ENCODE measurements at places on chromosomes 2 and 18.

- DNase-seq = no peak
These were observed 6.2 kb downstream of the DNAJB2 start for GRCh38 chr2:219285373-219285735.

- no peak for DNase-seq
These were observed 144.7 kb upstream of the STK17B start for GRCh38 chr2:196316050-196316430.

DNA sequence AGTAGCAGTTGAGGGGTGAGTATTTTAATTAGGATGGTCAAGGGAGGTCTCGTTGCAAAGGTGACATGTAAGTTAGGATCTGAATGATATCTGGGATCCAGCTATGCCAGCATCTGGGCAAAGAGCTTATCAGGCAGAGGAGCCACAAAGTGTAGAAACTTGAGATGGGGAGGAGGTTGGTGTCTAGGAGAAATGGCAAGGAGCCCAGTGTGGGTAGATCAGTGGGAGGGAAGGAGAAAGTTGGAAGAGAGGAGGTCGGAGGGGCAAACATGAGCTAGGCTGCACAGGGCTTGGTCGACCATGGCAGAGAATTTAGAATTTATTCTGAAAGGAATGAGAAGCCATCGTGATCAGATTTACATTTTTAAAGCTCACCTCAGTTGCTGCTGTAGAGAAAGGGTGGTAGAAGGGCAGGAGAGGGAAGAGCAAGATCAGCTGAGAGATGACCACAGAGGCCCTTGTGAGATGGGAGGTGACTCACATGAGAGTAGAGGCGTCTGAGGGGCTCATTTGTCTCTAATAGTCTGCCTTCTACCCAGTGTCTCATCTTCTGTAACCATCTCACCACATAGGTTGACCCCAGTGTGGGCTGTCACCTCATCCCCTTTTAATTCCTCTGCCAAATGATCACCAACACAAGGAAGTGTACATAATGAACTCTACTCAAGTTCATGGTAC, 170.0 kb downstream of the ETAA1 start:
- DNase-seq = no peak

DNA sequence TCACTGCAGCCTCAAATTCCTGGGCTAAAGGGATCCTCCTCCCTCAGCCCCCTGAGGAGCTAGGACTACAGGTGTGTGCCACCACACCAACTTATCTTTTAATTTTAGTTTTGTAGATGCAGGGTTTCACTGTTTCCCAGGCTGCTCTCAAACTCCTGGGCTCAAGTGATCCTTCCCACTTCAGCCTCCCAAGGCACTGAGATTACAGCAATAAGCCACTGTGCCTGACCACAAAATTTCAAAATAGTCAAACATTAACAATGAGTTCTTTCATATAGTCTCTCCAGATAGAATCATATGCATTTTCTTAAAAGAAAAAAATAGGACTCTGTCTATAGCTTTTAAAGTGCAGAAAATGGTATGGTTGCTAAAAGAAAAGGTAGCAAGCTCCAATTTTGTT, 24.9 kb upstream of the PID1 start:
- no peak for DNase-seq

All from muscle of arm (tissue), 14 donors.